ENCODE measurements at places on chromosomes 5 and 9.

DNA sequence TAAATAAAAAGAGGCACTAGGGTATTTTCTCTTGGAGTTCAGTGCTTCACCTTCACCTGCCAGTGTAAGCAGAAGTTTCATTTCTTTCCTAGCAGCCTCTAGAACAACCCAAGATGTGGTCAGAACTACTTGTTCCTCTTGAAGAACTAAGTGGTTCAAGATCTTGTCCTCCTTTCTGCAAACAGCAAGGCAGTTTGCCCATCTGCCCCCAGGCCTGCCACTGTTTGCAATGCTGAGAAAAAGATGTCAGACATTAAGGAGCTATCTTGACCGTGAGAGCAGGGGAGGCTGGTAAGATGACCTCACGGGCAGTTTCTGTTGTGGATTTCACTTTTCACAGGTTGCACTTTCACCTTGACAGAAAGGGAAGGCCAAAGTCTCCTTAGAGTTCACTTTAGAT, 52.0 kb upstream of the KLF4 start:
- DNase-seq, result no peak

- DNase-seq, result no peak
These were observed 183.2 kb downstream of the GNAQ start for GRCh38 chr9:77848404-77848803.

- no peak for DNase-seq
These were observed 38.7 kb downstream of the FTMT start for GRCh38 chr5:121890297-121890858.

DNA sequence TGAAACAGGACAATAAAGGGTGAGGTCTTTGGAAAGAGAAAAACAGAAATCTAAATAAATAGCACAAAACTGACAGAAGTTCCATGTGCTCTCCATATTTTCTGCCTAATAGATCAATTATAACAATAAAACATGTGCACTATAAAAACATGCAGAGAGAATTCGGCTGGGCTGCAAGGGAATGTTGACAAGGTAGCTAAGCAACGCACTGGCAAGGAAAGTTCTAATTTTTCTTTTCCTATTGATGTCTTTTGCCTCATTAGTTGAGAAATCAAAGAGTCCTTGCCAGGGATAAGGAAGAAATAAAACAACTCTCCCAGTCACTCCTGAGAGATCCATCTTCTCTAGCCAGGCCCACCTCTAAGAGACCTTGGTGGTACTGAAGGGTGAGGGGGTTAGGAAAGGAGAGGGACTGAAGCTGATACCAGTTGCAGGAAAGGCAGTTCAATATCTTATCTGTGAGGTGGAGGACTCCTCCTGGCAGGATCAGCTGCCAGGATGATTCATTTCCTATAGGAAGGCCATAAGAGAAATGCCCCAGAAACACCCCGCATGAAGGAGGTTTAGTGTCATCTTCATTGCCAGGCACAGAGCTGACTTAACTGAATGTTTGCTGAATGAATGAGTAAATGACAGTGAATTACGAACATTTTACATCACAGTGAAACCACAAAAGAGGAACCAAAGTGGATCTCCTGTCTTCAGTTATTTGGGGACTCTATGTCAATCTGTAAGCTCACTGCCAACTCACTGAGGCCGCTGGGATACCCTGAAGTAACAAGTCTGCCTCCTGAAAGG, 63.7 kb upstream of the IFNK start:
- DNase-seq, result no peak

GRCh38 chr5:34926318-34926888, 3.0 kb upstream of the DNAJC21 start:
- no peak for DNase-seq

DNA sequence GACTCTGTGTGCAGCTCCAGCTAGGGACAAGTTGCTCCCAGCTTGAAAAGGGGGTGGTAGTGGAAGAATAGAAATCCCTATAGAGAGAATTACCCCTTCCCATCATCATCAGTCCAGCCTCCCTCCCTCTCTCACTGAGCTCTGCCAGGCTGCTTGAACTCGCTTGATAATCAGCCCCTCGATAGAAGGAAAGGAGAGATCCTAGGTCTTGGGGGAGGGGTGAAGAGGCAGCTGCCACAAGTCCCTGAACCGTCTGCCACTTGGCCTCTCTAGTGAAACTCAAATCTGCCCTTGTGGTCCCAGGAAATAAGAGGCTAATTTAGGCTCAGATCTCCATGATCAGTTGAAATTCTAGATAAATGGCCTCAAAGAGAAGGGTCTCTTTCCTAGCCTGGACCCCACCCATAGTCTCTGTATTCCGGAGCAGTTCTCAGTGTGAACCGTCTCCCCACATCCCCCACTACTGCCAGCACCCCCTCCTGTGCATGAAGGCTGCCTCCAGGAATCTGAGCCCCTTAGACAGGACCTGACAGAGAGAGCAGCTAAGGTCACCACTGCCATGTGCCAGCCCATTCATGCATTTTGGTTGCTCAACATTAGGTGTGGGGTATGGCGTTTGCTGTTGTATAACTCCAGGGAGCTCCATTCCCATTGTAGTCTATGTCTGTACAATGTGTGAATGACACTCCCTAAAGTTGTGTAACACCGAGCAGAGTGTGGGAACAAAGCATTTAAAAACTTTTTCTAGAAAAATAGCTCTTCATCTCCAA, 5.5 kb downstream of the DNAJB5 start:
- DNase-seq, result no peak

GRCh38 chr5:117236941-117237340, 662.3 kb upstream of the SEMA6A start:
- no peak for DNase-seq

DNA sequence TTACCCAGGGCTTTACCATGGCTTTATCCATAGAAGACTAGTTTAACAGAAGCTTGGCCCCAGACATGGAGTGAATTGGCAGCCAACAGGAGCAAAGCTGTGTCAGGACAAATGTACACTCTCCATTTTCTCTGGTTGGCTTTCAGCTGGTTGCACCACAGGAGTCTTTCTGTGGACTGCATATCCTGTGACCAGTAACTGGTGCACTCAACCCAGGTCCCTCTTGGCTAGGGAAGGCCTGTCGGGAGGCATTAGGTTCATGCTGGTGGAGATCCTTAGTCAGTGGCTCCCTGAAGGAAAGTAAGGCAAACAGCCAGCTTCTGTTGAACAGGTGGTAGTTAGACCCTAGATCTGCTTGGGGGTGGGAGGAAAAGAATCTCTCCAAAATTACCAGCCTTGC, 146.9 kb upstream of the TLX3 start:
- DNase-seq, result no peak

GRCh38 chr5:173709761-173710160, 93.3 kb upstream of the BOD1 start:
- no peak for DNase-seq

DNA sequence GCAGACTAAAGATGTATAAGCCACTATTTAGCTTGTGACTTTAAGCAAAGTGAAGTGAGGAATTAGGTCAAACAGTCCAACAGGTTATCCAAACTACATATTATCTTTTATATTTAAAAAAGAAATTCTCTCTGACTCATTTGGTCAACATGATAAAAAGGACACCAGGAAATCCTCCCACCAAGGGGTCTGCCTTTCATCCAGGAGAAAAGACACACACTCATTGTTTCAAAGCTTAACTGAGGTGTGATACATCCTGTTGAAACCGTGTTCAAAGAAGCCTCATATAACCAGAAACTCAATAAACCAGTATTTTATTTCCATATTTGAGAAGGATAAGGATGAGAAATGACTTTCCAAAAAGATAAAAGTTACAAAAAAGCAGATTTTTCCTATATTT, 417.1 kb downstream of the HCN1 start:
- no peak for DNase-seq

DNA sequence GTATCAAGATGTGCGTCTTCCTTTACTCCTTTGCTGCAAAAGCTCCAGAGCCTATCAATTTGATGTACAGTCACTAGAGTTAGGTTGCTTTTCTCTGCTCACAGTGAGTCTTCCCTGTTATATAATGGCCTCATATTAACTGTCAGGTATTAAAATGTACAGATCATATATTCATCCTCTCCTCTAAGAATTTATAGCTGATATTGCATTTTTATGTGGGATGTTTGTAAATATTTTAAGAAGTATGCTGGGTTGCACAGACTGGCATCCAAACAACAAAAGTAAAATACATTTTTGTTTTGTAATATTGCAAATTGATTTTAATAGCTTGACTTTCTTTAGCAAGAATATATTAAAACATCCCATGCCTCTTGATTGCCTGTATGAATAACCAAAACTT, 139.5 kb downstream of the STARD4 start:
- DNase-seq, result no peak

DNA sequence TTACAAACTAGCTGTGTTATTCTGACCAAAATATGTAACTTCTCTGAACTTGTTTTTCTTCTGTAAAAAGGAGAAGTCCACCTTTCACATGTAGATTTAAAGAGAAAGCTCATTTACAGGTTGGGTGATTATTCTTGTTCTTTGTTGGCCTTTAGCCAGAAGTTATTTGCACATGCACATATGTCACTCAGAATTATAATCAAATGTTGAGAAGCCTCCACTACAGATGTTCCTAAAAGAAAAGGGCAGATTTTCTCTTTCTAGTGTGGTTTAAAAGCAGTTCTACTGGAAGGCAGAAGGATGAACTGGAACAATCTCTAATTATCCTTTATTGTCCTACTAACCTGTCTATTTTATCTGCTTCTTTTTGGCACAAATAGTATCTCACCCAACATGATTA, 209.8 kb upstream of the ELAVL2 start:
- DNase-seq, result no peak

DNA sequence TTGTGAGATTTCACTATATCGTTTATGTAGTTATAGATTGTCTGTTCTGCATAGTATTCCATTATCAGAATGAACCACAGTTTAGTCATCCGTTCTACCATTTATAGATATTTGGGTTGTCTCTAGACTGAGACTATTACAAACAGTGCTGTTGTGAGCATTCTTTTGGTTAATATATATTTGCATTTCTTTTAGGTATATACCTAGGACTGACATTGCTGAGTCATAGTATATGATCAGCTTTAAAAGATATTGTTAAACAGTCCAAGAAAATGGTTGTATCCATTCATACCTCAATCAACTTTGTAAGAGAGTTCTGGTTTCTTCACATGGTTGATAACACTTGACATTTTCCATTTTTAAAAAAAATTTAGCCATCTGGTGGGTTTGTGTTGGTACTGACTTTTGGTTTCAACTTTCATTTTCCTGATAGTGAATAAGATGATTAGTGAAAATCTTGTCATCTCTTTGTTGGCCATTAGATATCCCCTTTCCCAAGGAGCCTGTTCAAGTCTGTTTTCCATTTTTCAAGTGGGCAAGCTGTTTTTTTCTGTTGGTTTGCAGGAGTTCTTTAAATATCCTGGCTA, 22.9 kb upstream of the ADAM19 start:
- no peak for DNase-seq

GRCh38 chr5:41925555-41925951, 472 bp downstream of the FBXO4 start:
- DNase-seq, result peak; percentile 25

DNA sequence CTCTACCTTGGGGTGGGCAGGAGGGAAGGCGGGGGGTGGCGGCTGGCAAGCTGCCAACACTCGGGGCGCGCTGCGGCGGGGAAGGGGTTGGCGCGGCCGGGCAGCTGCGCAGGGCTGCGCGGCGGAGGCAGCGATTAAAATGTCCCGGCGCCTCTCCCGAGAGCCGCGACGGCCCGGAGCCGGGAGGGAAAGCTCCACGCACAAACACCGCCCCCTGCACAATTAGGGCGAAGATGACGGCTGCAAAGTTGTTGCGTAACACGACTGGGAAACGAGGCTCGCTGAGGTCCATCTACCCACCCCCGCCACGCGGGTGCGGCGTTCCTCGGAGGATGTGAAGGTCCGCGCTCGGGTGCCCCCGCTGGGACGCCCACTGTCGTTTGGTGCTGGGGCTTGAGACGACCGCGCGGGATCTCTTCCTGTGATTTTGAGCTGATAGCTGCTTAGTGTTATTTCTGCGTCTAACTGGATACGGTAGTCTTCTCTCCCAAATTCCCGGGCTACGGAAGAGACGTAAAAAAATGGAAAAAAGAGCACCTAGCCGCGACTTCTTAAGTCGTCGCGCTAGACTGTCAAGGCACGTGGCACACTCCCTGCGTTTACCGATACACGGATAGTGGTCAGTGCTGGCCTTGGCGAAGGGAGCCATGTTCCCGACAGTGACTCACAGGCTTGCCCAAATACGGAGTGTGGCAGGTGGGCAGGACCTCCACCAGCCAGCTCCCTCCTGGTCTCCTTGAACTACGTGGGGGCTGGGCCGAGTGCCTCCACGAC, 958 bp upstream of the NFIL3 start:
- peak; percentile 61 for DNase-seq

- no peak for DNase-seq
These were observed 62.4 kb downstream of the RAI14 start for GRCh38 chr5:34718516-34718915.

- DNase-seq, result no peak
These were observed 1.1 kb upstream of the KIAA1958 start for GRCh38 chr9:112485574-112485973.

DNA sequence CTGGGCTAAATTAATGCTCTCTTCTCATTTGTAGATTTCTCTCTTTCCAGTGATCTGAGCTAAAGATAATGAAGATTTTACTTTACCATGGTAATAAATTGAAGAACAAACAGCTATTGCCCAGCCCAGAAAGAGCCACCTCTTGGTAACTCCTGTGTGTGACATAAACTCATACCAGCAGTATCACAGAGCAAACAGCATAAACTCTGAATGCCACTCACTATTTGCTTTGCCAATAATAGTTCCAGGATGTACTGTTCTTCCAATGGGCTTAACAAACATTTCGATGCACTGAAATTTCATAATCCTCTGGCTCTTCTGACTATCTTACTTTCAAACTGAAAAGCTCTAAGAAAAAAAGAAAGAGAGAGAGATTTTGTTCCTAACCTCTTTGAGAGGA, 69.8 kb upstream of the RASEF start:
- DNase-seq, result no peak

GRCh38 chr5:65359981-65360380, 121.7 kb downstream of the ADAMTS6 start:
- no peak for DNase-seq

GRCh38 chr5:142013734-142014521, 1.1 kb upstream of the GNPDA1 start:
- DNase-seq, result no peak

DNA sequence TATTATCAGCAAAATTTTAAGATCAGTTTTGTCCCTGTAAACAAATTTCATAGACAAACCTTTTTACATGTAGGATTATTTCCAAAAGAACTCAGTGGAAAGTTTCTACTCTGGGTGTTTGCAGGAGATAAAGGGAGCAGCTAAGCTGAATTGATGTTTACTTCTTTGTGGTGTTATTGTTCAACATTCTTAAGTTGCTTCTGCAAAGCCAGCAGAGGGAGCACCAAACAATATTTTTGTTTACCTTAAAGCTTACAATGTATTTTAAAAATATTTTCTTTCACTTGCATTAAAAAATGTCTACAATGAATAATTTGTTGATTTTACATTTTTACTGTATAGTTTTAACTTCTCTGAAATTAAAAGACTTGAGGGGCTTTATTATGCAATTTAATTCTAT, 135.4 kb downstream of the ATG10 start:
- DNase-seq, result no peak

DNA sequence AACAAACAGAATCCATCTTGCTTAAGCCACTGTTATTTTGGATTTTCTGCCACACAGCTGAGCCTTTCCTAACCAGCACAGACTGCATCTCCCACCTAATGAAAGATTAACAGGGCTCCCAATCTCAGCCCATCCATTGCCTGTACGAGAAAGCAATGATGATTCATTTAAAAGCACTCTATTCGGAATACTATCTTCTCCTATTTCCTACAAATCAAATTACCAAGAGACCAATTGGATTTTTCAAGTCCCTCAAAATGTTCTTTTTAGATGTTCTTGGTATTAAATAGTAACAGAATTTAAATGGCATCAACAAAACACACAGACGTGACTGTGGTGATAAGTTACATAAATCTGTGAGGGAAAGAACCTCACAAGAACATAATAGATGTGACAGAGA, 324.1 kb downstream of the AGTPBP1 start:
- DNase-seq, result no peak

Data from stimulated activated CD4-positive, alpha-beta T cell treated with anti-CD3 and anti-CD28 coated beads, Interleukin-4, amount 100 ng/mL, for 24 hours (primary cell).